ENCODE measurements at places on chromosomes 4 and X.

GRCh38 chr4:19684084-19684483 lies 567.6 kb upstream of the SLIT2 start:
- no peak for DNase-seq

DNA sequence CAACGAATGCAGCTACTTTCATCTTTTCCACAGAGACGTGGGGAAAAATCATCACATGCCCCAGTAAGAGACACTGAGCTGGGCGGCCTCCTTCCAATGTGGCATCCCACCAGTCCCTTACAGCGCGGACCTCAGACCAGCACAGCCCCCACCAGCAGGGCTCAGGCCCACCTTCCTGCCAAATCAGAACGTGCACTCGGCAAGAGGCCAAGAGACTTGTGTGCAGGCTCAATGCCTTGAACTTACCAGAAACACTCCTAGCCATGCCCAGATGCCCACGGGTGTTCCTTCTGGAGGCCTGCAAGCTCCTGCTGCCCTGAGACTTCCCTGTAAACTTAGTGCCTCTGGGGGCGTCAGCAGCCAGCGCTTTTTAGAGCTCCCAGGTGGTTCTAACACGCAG lies 31.2 kb downstream of the WDR1 start:
- no peak for DNase-seq

DNA sequence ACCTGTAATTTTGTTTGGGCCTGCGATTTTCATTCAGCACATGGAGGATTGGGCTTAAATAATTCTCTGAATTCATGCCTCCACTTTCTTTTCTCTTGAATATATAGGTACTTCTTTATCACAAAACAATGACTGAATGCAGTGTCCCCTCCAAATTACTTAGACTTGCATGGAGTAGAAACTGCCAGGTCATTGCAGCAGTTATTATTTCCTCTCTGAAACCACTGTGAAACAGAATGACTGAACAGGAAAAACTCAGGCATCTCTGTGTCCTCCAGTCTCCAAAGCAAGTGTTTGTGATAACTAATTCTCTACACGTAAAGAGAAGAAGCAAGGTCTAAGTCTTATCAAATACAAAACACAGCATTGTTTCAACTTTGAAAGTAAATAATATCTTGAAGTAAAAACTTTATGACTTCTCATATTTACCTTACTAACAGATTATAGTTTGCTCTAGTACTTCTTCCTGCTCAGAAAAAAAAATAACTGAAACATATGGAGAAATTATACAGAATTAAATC lies 144.5 kb upstream of the DIAPH2 start:
- DNase-seq, result no peak

DNA sequence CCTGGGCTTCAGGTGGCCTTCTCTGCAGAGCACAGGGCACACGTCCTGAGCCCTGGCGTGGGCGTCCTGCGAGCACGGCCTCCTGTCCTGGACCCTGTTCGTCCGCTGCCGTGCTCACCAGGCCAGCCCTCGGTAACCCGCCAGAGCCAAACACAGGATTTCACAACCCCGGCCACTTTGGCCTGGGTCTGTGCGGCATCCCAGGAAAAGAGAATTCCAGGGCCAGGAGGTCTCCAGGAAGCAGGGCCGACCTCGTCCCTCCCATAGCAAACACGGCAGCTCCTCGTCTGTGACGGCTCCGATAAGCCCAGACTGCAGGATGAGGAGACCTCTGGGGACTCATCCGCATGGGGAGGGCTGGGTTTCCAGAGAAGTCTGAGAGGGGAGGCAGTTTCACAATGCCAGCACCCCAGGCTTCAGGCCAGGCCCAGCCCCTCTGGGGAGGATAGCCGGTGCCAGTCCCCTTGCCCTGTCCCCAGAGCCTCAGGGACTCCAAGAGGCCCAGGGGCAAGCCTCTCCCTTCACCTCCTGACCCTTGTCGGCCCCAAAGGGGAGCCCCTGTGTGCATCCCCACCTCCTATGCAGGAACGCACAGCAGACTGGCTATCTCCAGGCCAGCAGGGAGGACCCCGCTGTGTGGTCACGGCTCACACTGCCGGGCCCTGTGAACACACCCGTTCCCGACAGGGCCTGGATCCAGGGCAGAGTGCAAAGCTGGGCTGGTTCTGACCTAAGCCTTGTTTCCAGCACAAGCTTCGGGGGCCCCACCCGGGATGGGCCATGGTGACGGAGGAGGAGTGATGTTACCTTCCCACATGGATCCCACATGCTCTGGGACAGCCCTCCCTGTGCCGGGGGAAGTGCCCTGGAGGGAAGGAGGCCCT lies 22.3 kb upstream of the HTRA3 start:
- no peak for DNase-seq

Measured in stimulated activated CD4-positive, alpha-beta T cell treated with anti-CD3 and anti-CD28 coated beads, Interleukin-4, amount 100 ng/mL, for 4 hours (primary cell).